ENCODE measurements at places on chromosomes 12 and 14. TPM values are rescaled to one million over a fixed set of nuclear protein-coding genes. Genes with fewer than 3 reads are reported as not detected.

DNA sequence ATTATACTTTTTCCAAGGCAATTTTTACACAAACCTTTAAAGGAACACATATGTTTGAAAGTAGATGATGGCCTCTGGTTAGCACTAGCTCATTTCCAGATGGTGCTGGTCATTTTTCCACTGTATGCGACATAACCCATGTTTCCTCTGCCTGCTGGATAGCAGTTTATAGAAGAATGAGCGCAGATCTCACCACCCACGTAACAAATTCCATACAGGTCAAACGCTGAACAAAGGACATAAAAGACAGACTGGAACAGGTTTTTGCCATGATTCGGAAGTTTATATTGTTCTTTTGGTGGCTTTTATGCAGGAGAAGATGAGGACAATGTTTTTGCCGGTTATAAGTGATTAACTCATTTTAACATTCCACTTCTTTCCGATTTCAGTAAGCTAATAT lies 30.7 kb downstream of the PPP1R36 start:
- peaks cover 12% of the 10 kb centered on the region for H3K4me1 ChIP-seq
- no peak overlapping the region for H3K4me3 ChIP-seq
- no peak for DNase-seq

DNA sequence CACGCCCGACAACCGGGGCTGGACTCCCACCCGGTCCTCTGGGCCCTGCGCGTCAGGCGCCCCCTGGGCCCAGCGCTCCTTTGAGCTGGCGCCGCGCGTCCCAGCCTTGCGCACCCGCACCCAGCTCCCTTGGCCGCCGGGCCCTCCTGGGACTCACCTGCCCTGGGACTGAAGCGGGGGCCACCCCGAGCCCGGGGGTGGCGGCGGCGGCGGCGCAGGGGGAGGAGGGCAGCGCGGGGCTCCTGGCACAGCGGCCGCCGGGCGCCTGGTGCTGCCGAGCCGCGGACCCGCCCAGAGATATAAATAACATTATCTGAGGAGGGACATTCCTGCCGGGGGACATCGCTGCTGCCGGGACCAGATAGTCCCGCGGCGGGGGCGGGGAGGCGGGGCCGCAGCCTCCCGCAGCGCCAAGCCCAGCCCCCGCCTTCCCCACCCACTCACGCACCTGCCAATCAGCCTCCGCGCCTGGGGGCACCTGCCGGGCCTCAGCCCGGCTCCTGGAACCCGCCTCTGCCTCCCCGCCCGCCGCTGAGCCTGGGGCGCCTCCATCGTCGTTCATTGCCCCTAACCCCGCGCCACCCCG lies at the start of gene SPTB:
TSS of gene SPTB (minus strand) at position 273 of the 586 bp plus-strand sequence. CDS start 56,813 bp downstream, outside the sequence.
- peak within 1 kb of the TSS; percentile 66 for H3K4me3 ChIP-seq
- H3K27me3 ChIP-seq: peaks cover 71% of the 10 kb centered on the region

DNA sequence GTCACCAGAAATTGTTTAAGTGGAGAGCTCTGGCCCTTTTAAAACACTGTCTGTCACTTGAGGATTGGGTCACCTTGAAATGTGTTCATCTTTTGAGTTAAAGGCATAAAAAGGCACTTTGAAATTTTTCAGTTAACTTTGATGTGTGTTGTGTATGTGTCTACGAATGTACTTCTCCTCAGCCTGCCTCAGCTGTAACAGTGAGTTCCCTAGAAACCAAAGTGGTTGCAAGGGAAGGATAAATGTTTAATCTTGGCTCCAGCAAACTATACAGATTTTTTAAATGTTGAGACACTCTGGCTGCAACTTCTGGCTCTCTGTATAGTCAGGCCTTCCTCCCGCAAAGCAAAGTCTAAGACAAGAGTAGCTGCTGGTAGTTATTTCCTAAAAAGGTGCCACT lies 8.3 kb downstream of the DERA start:
- no peak for DNase-seq
- H3K36me3 ChIP-seq: no peaks in the 10 kb centered on the region
- no peak overlapping the region for H3K27ac ChIP-seq
- H3K27me3 ChIP-seq: no peaks in the 10 kb centered on the region
- H3K4me3 ChIP-seq: no peak overlapping the region

Gene OTX2
- total RNA-seq: not detected

DNA sequence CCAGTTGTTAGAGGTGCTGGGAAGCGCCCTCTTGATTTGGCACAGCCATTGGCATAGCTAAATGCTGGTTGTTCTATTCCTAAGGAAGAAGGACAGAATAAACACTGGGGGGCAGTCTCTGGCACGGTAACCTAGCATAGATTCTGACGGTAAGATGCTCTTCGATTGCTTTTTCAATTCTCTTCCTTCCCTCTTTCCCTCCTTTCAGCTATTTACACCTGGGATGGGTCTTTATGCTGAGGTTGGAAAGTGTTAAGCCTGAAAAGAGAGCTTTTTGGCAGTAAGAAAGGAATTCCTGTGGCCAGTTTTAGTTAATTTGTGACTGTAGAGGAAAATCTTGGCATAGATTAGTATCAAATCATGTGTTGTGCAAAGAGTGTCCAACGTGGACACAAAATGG lies 162.8 kb downstream of the SNAPC1 start:
- H3K27me3 ChIP-seq: no peaks in the 10 kb centered on the region
- DNase-seq: no peak
- peaks cover 29% of the 10 kb centered on the region for H3K4me1 ChIP-seq
- H3K27ac ChIP-seq: no peak overlapping the region
- H3K36me3 ChIP-seq: no peaks in the 10 kb centered on the region

GRCh38 chr12:123026094-123026853 lies 45.8 kb downstream of the ARL6IP4 start:
- no peaks in the 10 kb centered on the region for H3K36me3 ChIP-seq
- no peak overlapping the region for H3K27ac ChIP-seq
- no peaks in the 10 kb centered on the region for H3K4me1 ChIP-seq
- no peak for DNase-seq

All from hepatocyte (in vitro differentiated cells).